ENCODE measurements at places on chromosomes 12 and 14.

DNA sequence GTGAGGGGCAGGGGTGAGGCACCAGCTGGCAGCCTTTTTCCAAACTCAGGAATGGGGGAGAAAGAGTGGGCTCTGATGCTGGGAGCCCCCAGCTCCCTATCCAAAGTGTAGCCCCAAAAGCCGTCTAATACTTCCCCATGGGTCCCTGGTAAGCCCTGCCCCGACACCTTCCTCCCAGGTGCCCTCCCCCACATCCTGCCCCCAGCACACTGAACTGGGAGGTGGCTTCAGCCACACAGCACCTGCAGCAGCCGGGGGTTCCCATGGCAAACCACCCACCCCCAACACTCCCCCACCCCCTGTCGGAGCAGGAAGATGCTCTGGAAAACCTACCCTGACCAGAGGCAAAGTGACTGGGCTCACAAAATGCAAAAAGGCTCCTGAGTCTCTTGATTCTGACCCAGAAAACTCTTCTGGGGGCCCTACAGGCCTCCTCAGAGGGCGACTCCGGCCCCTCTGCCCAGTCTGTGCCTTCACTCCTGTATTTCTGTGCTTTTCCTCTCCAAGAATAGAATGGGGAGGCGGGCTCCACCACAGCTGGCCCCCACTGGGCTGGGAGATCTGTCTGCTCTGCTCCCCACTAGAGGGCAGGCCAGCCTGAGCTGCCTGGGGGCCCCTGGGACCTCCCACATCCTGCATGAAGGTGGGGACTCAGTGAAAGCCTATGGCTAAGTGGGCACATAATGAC lies 81.6 kb downstream of the ITPK1 start:
- no peak for DNase-seq

DNA sequence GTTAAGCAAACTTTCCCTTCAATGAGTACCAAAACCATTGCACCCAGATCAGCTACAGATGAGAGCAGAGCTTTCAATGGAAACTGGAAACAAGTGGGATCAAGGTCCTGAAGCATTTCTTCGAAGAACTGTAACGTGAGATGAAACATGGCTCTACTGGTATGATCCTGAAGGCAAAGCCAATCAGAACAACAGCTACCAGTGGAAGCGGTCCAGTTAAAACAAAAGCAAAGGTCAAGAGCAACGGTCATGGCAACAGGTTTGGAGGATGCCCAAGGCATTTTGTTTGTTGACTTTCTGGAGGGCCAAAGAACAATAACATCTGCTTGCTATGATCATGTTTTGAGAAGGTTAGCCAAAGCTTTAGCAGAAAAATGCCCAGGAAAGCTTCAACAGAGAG lies 137.9 kb upstream of the CPSF6 start:
- DNase-seq = no peak

DNA sequence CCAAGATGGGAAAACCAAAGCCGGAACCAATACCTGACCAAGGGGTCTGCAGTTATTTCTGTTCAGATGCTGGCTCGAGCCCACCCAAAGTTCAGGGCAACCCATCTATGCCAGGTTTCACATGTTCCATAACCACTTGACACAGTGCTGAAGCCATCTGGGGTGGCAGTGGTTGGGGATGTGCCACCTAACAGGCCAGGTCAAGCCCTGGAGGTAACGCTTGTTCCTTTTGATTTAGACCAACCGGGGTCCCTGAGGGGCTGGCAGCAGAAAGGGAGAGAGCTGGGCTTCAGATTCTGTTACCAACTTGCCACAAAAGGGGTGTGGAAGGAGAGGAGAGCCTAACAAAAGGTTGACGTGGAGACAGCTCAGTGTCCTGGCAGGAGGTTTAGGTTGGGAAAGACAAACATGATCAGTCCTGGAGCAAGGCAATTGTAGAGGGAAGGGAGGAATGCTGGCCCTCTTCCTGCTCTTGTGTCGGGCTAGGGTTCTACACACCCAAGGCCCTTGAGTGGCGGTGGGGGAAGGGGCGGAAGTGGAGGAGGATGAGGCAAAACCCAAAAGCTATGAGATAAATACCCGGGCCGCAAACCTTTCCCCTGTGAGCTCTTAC lies 31.9 kb downstream of the CACNA2D4 start:
- DNase-seq = no peak

GRCh38 chr12:19129122-19129485 lies 429 bp upstream of the PLEKHA5 start:
- DNase-seq = no peak

GRCh38 chr12:57166971-57167371 lies 19.6 kb upstream of the LRP1-AS start:
- DNase-seq = no peak
